Stimulated activated CD4-positive, alpha-beta T cell treated with anti-CD3 and anti-CD28 coated beads, Interleukin-15, amount 100 ng/mL, for 1 hour (primary cell): ENCODE measurements at places on chromosomes 2 and 18.

- no peak for DNase-seq
These were observed 1.5 kb upstream of the BOLA3 start for GRCh38 chr2:74149247-74149525.

GRCh38 chr18:63236921-63237846 lies 82.4 kb downstream of the BCL2 start:
- DNase-seq, result no peak

DNA sequence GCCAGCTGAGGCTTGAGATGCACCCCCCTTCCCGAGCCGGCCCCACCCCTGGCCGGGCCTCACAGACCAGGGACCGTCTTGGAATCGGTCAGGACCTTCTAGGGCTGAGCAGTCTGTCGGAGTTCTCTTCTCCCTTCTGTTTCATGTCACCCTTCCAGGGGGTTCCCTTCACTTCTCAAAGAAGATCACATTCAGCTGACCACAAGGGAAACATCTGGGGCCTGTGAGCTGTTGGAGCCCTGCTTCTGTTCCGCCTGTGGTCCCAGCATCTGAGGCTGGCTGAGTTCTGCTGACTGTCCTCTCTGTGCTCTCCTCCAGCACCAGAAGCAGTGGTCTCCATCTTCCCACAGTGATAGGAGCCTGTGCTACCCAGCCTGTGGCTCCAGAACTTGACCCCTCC lies 106.5 kb downstream of the SEPTIN10 start:
- no peak for DNase-seq

- no peak for DNase-seq
These were observed 554.8 kb downstream of the PIK3C3 start for GRCh38 chr18:42509750-42510415.
